ENCODE measurements at places on chromosomes 7 and 10.

- no peak for DNase-seq
Measured at GRCh38 chr7:143360788-143361551, 1.5 kb downstream of the FAM131B start.

DNA sequence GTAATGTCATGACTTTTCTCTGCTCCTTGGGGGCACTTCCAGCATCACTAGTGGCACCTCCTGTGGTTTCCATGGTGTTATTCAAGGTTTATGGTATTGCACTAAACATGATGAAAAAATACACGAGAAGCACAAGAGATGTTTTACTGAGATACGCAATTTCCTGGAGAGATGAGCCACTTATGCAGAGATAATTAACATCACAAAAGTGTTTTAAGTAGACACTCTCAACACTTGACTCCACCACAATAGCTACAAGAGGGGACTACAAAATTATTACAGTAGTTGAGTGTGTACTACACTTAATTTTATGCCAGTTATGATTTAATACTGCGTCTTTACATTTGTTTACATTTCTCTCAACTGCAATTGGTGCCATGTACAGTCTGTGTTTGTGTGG lies 906.7 kb downstream of the DNAJB9 start:
- DNase-seq: no peak

GRCh38 chr10:34413756-34414587 lies 401.1 kb downstream of the PARD3 start:
- no peak for DNase-seq

- no peak for DNase-seq
Measured at GRCh38 chr10:93386631-93387369, 95.3 kb downstream of the MYOF start.

All from stimulated activated CD4-positive, alpha-beta T cell treated with anti-CD3 and anti-CD28 coated beads, Interleukin-1b, Interleukin-23, amount 100 ng/mL, for 1 hour (primary cell).